Activated CD4-positive, alpha-beta T cell treated with anti-CD3 and anti-CD28 coated beads, Interleukin-2, amount 50 U/mL, for 4 hours (primary cell): ENCODE measurements at places on chromosomes 16 and 17.

DNA sequence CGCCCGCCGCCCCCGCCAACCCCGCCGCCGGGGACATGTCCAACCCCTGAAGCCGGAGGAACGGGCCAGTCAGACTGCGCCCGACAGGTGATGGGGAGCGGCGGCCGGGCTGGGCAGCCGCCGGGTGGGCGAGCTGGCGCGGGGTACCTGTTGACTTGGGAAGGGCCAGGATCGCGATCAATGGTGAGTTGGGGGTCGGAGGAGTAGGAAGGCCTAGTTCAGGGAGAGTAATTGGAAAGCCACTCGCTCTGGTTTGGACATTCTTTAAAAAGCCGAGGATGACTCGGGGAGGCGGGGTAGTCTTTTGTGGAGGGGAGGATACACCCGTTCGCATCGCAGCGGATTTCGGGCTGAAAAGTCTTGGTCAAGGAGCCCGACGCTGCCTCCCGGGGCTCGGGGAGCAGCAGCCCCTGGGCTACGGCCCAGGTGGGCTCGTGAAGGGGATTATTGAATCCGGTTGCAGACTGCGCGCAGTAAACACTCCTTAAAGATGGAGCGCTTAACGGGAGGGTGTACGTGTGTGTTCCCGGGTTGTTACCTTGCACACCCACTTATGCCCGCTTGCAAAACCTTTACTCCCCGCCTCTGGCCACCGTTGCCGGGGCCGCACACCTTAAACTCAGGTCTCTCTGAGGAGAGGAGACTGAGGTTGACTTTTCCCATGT lies 123.8 kb downstream of the GOSR1 start:
- peak; percentile 4 for DNase-seq

DNA sequence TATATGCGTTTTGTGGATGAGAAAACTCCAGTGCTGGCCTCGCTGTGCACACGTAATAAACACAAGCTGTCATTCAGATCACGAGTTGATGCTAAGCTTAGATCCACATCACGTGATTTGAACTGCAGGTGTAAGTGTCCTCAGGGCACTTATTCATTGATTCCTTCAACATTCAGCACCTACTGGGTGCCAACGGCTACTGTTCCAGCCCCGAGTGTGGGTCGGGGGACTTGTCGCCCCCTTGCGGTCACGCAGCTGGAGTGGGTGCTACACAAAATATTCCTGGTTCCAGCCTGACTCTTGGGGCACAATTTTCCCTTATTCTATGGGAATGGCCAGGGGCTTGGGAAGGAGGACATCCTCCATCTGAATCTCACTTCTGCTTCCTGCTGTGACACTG lies 29.9 kb upstream of the GINS2 start:
- DNase-seq, result no peak

GRCh38 chr17:31357839-31358394 lies 33.6 kb upstream of the RAB11FIP4 start:
- DNase-seq, result no peak

DNA sequence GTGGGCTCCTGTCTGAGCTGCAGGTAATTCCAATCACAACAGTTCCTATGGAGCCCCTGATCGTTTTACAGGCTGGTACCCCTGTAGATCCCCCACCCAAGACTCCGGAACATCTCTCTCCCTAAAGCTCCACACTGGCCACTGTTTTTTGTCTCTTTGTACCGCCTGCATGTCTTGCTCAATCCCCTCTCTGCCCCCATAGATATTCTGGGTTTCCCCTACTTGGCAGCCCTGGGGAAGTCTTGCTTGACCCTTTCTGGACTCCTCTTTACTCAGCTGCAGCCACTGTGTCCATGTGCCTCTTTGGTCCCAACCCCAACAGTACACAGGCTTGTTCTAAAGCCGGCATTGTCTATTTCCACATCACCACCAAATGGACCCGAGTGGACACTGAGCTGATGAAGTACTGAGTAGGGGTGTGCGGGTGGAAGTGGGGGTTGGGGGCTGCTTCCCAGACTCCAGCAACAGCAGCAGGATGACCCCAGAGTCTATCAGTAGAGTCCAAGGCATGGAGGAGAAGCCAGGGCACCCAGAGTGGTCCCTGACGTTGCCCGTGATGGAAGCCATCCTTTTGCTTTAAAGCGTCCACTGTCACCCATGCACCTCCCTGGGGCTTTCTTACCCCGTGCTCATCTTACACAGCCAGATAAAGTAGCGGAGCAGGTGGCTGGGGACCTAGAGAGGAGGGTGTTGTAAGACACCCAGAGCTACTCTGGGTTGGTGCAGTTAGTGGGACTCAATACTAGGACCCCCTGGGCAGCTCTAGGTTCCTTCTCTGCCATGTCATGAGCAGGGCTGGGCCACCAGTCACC lies 6.4 kb downstream of the CD300LB start:
- no peak for DNase-seq

GRCh38 chr16:19746561-19746960 lies 28.5 kb downstream of the IQCK start:
- DNase-seq, result no peak

- DNase-seq, result no peak
Measured at GRCh38 chr17:80961541-80962330, 29.9 kb upstream of the CHMP6 start.

DNA sequence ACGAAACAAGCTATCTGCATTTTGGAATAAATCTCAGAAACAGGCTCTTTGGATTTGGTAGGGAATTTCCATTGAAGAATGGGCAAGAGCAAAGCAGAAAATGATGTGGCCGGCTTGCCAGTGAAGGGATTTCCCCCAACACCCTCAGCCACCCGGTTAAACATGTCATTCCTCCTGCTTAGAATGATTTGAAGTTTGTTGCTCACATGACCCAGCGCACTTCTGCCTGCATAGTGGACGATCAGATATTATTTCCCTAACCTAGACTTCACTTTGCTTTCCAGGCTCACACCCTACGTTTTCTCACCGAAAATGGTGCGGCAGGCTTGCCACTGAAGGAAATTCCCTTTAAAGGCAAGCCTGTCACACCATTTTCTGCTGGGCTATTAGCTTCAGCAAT lies 170.7 kb downstream of the CDH11 start:
- DNase-seq, result no peak

DNA sequence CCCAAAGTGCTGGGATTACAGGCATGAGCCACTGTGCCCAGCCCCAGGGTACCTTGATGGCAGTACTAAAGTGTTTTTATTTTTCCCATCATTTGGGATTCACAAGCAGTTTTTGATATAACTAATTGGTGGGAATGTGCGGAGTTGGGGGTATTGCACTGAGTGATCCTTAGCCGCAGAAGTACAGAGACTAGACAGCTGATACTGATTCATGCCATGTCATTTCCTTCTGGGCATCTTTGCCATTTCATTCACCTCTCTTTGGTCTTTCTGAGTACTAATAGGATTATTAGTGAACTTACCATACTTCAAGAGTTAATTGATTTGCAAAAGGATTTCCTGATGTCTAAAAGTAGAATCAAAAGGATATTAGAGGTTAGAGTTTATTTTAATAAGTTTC lies 9.7 kb downstream of the NMT1 start:
- no peak for DNase-seq

DNA sequence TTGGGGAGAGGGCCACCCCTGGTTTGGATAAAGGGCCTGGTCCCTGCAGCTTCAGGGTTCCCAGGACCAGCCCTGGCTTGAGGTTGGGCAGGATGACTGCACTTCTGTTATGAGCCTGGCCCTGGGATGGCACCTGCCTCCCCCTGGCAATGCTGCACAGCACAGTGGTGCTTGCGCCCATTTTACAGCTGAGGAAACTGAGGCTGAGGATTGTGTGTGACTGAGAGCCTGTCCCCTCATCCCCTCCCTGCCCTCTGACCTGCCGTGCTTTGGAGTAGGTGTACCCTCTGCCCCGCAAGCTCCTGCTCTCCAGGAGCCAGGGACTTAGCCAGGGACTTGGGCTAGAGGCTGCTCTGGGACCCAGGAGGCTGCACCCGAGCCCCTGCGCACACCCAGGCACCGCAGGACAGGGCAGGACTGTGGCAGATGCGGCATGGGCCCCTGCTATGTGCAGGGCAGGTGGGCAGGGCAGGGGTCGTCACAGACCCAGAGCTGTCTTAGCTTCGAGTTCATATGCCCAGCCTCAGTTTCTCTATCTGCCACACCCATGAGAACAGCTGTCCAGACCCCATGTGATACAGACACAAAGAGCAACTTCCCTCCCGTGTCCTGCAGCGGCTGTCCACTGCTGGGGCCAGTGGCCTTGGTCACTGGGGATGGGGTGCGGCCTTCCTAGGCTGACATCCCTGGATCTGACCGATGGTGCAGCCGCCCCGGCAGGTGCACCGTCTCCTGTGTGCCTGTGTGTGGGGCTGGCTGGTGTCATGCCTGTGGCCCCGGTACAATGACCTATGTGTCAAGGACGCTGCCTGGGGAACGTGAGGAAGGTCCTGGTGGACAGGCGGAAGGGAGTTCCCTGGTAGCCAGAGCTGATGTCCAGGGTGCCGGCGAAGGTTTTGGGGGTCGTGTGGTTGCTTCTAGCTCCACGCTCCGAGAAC lies 36.6 kb downstream of the BAHCC1 start:
- no peak for DNase-seq

- DNase-seq, result no peak
Measured at GRCh38 chr17:8151641-8152111, 528 bp downstream of the PER1 start.

DNA sequence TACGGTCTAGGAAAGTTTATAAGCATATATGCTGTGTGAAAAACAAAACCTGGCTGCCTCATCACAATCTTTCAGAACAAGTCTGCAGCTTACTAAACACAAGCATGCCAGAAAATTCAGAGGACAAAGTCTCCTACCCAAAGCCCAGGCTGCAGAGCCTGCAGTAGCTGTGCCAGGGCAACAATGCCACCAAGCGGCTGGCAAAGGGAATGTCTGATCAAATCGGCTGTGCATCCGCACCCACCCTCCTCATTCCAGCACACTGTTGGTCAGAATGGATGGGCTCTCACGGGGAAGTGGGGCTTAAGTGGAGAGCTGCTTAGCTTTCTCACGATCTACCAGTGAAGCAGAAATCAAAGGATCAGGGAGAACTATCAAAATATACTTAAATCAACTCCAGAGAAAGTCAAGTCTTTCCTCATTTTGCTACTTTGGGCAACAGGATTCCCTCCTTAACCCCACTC lies 73.5 kb downstream of the CYTH1 start:
- DNase-seq, result peak; percentile 57

DNA sequence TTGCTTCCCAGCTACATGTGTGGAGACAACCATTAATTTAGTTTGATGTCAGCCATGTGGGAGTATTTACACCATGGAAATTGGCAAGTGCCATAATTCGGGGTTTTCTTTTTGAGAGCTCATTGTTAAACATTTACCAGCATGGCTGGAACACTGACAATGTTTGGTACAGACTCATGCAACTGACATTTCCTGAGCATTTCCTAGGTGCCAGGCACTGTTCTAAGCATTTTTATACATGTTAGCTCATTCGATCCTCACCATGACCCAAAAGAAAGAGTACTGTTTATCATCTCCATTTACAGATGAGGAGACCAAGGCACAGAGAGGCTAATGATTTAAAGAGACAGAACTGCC lies 86.9 kb downstream of the FOXL1 start:
- DNase-seq, result no peak

- no peak for DNase-seq
Measured at GRCh38 chr16:59108374-59108773, 374.3 kb upstream of the GOT2 start.

GRCh38 chr17:63455417-63455816 lies 9.3 kb upstream of the CYB561 start:
- DNase-seq, result no peak

- peak; percentile 42 for DNase-seq
Measured at GRCh38 chr16:23836404-23837311, 875 bp downstream of the PRKCB start.

DNA sequence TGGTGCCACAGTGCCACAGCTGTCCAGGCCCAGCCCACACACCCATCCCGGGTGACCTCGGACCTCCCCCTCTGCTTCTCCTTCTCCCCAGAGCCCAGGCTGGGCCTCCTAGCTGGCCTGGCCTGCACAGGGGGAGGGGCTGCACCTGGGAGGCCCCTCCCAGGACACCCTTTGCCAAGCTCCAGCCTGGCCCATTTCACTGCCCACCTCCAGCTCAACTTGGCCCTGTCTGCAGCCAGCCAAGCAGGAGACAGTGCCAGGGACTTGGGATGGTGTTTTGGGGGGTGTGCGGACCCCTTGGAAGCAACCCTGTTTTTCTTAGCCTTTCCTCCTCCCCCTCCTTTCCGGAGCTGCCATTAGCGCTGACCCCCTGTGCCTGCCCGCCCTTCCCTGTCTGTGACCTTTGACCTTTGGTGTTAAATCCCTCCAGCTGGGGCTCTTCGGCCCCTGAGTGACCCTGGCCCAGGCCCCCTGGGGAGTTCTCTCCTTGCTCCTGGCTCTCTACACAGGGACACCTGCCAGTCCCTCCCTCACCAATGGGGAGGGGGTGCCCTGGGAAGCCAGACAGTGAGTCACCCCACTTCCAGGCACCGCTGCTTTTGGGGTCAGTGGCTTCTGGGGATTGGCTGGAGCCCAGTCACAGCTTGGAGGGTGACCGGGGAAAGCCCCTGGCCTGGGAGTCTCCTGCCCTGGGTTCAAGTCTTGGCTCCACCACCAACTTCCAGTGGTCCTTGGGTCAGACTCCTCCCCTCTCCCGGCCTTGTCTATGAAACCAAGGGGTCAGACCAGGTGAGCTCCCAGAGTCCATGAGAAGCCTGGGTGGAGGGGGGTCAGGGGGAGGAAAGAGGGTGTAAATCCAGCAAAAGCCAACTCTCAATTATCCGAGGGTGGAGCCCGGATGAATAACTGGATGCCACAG lies 1.9 kb downstream of the GLIS2 start:
- no peak for DNase-seq

GRCh38 chr16:3023415-3023668 lies 400 bp downstream of the HCFC1R1 start:
- DNase-seq, result no peak

GRCh38 chr17:81406117-81406953 lies 11.1 kb downstream of the BAHCC1 start:
- no peak for DNase-seq

DNA sequence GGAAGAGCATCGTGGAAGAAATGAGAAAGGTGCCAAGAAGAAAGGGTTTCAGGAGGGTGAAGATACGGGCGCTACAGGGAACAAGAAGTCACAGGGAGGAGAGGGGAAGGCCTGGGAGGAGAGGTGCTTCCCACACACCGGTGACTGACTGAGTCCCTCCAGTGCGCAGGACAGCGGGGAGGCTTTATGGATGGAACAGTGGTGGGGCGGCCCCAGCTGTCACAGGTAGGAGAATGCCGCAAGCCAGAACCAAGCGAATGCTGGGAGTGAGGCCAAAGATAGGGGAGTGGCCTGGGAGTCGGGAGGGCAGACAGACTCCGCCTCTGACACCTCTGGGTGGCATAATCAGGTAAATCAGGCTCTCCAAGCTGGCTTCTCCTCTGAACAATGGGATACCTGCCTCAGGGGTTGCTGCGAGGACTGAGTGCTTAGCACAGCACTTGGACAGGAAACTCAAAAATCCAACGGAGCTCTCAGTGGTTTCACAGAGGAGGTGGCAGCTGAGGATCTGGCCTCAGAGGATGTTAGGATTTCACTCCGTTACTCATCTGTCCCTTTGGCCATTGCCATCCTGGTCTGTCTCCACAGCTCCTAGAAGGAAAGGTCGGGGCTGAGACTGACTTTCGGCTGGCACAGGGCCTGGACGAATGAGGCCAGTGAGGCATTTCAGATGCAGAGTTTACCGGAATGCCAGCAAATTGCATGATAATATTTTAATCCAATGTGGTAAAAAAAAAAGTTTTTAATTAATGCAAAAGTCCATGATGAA lies 717 bp upstream of the CNP start:
- DNase-seq, result peak; percentile 58

- DNase-seq, result no peak
Measured at GRCh38 chr16:35746281-35746962, 2287.0 kb downstream of the TP53TG3F start.

- no peak for DNase-seq
Measured at GRCh38 chr16:23385441-23385840, 67.5 kb downstream of the COG7 start.
